ENCODE measurements at places on chromosomes 7 and 10.

GRCh38 chr10:88541116-88541626 is 41.9 kb downstream of the RNLS start:
- DNase-seq: no peak

GRCh38 chr7:47649919-47650318 is 68.0 kb upstream of the TNS3 start:
- DNase-seq: no peak

DNA sequence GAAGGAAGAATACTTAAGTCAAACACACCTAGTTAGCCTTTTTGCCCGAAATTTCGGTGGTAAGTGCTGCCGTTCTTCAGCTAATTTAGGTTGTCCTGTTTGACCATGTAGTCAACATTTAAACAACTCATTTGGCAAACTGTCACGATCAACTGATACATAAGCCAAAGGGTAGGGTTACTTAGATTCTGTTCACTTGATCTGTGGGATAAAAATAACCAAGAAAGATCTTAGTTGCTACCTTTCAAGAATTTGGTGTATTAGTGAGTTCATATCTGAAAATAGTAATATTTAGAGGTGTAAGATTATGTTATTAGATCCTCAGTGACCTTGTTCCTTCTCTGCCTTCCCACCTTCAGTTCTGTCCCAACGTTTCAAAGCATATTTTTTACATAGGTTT is 2.0 kb downstream of the TNKS2 start:
- DNase-seq: no peak

- DNase-seq: no peak
These were observed 25.5 kb downstream of the FZD1 start for GRCh38 chr7:91289633-91290254.

DNA sequence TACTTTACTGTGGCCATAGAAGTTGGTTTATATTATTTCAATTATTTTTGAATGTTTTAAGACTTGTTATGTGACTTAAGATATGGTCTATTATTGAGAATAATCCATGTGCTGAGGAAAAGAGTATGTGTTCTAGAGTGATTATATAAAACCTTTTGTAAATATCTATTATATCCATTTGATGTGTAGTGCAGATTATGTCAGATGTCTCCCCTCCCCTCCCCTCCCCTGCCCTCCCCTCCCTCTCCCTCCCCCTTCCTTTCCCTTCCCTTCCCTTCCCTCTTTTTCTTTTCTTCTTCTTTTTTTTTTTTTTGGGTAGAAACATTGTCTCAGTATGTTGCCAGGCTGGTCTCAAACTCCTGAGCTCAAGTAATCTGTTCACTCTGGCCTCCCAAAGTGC is 8.3 kb upstream of the CYP2C8 start:
- no peak for DNase-seq

- no peak for DNase-seq
These were observed 26.1 kb upstream of the VCL start for GRCh38 chr10:73971636-73972354.

DNA sequence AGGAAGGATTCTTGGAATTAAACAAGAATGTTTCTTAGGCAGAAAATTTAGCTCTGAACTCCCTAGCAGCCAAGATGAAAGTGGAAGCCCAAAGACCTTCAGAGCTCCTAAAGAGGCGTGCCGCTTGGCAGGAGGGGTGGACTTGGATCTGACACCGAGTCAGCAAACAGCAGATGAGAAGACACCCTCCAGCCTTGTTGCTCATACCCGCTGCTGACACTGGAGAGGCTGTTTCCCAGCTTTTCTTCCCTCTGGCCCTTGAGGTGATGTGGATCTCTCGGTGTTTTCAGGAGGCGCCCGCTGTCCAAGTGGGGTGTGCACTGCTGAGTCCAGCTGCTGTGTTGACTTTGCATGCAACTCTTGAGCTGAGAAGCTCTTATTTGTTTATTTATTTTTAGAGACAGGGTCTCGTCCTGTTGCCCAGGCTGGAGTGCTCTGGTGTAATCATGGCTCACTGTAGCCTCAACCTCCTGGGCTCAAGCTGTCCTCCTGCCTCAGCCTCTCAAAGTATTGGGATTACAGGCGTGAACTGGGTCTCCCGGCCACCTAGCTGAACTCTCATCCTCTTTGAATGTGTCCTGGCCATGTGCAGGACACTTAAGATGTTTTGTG is 21.5 kb downstream of the SLC18A2 start:
- DNase-seq: no peak

GRCh38 chr7:94561841-94562514 is 52.4 kb downstream of the CASD1 start:
- DNase-seq: no peak

DNA sequence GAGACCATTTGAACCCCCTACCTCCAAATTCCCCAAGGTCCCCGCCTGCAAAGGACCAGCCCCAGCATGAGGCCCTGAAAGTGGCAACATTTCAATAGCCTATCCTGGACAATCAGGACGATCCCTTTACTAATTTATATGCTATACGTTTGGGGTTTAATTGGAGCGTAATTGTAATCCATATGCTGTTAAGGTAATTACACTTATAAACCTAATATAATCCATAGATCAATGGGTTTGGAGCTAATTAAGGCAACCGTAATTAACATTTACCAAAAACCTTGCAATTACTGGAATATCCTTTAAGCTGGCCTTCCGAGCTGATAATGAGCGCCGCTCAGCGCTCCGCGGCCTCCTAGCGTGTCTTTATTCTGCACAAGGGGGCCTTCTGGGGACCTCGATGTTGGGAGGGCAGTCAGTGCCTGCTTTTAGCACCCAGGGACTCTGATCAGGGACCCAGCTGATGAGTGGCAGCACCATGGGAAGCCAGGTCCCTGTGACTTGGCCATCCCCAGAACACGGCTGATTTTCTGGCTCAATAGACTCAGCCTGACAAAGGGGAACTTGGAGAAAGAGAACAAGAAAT is 91.2 kb downstream of the LHPP start:
- no peak for DNase-seq

- DNase-seq: no peak
These were observed 58.7 kb downstream of the C10orf120 start for GRCh38 chr10:122640921-122641320.

DNA sequence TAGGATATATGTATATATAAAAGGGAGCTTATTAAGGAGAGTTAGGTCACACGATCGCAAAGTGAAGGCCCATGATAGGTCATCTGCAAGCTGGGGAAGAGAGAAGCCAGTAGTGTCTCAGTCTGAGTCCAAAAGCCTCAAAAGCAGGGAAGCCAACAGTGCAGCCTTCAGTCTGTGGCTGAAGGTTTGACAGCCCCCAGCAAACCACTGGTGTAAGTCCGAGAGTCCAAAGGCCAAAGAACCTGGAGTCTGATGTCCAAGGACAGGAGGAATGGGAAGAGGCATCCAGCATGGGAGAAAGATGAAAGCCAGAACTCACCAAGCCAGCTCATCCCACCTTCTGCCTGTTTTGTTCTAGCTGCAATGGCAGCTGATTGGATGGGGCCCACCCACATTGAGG is 88.9 kb upstream of the TBX20 start:
- DNase-seq: no peak

- no peak for DNase-seq
These were observed 643.1 kb downstream of the PARD3 start for GRCh38 chr10:34171957-34172527.

GRCh38 chr10:89163265-89163995 is 43.7 kb downstream of the CH25H start:
- no peak for DNase-seq

All from kidney epithelial cell (primary cell).